Breast epithelium (tissue), 4 donors: ENCODE measurements at places on chromosomes 1 and 21.

GRCh38 chr1:145918992-145919939, 749 bp upstream of the PEX11B start:
- H3K4me1 ChIP-seq, result peaks cover 4% of the 10 kb centered on the region
- DNase-seq, result peak; percentile 54
- no peaks in the 10 kb centered on the region for H3K36me3 ChIP-seq
- peak overlapping the region; percentile 95 for H3K4me3 ChIP-seq
- H3K27me3 ChIP-seq, result no peaks in the 10 kb centered on the region
- H3K27ac ChIP-seq, result peak overlapping the region; percentile 93

DNA sequence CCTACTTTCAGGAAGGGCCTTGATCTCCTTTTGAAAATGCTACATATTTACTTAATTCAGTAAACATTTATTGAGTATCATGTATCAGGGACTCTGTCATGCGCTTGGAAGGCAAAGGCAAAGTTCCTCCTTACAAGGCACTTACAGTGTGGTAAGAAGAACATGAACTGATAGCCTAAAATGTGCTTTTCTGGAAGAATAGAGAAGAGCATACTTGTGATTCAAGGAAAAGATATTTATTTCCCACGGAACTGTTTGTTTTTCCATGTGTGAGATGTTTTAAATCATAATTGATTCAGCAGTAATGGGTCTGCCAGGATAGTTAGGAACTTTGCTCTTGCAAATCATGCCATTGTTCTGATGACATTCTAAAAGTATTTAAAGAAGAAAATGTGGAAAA, 110.1 kb upstream of the ZNHIT6 start:
- no peaks in the 10 kb centered on the region for H3K4me1 ChIP-seq
- H3K36me3 ChIP-seq, result no peaks in the 10 kb centered on the region

DNA sequence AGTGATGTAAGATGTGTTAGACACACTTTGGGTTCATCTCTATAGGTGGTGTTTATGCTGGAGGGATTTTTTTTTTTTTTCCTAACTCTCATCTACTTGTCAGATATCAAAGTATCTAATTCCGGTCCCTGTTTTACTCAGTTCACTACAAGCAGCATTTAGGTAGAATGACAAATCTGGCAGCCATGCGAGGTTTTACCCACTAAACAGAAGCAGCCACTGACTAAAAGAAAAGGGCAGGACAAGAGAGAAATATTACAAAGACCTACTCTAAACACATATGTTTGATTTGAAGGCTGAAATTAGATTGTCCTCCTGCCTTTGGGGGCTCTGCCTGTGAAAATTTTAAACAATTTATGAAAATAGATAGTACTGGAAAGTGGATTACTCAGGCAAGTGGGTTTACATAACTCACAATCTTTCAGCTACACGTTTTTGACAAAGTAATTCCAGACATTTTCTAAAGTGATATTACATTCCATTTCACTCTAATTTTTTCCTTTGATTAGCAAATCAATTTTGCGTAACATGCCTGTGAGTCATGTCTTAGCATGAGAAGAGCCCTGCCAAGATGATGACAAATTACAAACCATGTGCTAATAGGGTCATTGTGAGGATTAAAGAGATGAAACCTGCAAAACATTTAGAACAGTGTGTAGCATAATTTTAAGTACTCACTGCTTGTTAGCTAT, 172.6 kb downstream of the PLA2G4A start:
- no peak overlapping the region for H3K27ac ChIP-seq
- H3K27me3 ChIP-seq, result no peaks in the 10 kb centered on the region
- H3K36me3 ChIP-seq, result no peaks in the 10 kb centered on the region
- no peak overlapping the region for H3K4me3 ChIP-seq

- no peaks in the 10 kb centered on the region for H3K4me1 ChIP-seq
- H3K27ac ChIP-seq, result peak overlapping the region; percentile 97
- H3K4me3 ChIP-seq, result peak overlapping the region; percentile 87
- DNase-seq, result peak; percentile 38
Observed at GRCh38 chr21:26169611-26170470, 729 bp downstream of the APP start.

GRCh38 chr21:31405604-31406003, 61.5 kb upstream of the TIAM1 start:
- H3K4me1 ChIP-seq, result no peaks in the 10 kb centered on the region
- no peaks in the 10 kb centered on the region for H3K27me3 ChIP-seq
- H3K27ac ChIP-seq, result no peak overlapping the region
- no peak overlapping the region for H3K4me3 ChIP-seq
- no peaks in the 10 kb centered on the region for H3K36me3 ChIP-seq
- DNase-seq, result no peak

GRCh38 chr1:30197639-30198450, 525.5 kb downstream of the MATN1 start:
- H3K36me3 ChIP-seq, result no peaks in the 10 kb centered on the region
- no peaks in the 10 kb centered on the region for H3K4me1 ChIP-seq
- no peaks in the 10 kb centered on the region for H3K27me3 ChIP-seq
- H3K27ac ChIP-seq, result no peak overlapping the region

DNA sequence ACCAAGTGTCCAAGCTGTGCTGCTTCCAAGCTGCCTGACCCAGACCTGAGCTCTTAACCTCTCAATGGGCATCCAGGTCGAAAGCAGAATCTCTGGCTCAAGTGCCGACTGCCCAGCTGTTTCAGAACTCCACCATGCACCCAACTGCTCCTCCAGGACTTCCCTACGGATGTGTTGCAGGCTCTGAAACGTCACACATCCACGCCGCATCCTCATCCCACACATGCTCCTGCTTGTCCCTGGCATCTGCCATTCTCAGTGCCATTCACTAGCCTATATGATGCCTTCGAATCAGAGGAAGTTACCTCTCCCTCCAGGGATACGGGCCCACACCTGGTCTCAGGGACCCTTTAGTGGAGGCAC, 11.2 kb downstream of the PDZK1IP1 start:
- peaks cover 10% of the 10 kb centered on the region for H3K4me1 ChIP-seq
- no peak overlapping the region for H3K4me3 ChIP-seq
- no peaks in the 10 kb centered on the region for H3K36me3 ChIP-seq
- DNase-seq, result no peak
- no peak overlapping the region for H3K27ac ChIP-seq
- no peaks in the 10 kb centered on the region for H3K27me3 ChIP-seq

GRCh38 chr1:231165371-231165770, 3.5 kb downstream of the TRIM67 start:
- no peak overlapping the region for H3K27ac ChIP-seq
- no peak for DNase-seq
- H3K36me3 ChIP-seq, result no peaks in the 10 kb centered on the region
- H3K4me3 ChIP-seq, result no peak overlapping the region
- peaks cover 3% of the 10 kb centered on the region for H3K27me3 ChIP-seq

DNA sequence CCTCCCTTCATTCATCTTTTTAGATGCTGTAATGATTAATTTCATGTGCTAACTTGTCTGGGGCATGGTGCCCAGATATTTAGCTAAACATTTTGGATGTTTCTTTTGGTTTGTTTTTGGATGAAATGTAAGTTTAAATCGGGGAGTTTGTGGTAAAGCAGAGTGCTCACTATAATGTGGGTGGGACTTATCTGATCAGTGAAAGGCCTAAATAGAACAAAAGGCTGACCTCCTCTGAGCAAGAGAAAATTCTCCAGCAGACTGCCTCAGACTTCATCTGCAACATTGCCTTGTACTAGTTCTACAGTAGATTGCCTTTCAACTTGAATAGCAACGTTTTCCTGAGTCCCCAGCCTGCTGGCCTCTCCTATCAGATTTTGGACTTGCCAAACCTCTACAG, 183.6 kb downstream of the S1PR1 start:
- no peaks in the 10 kb centered on the region for H3K36me3 ChIP-seq
- no peak overlapping the region for H3K4me3 ChIP-seq
- H3K4me1 ChIP-seq, result no peaks in the 10 kb centered on the region
- no peak overlapping the region for H3K27ac ChIP-seq

GRCh38 chr1:248914796-248915381, 8.9 kb downstream of the PGBD2 start:
- H3K4me1 ChIP-seq, result no peaks in the 10 kb centered on the region
- no peaks in the 10 kb centered on the region for H3K27me3 ChIP-seq
- no peak overlapping the region for H3K4me3 ChIP-seq

DNA sequence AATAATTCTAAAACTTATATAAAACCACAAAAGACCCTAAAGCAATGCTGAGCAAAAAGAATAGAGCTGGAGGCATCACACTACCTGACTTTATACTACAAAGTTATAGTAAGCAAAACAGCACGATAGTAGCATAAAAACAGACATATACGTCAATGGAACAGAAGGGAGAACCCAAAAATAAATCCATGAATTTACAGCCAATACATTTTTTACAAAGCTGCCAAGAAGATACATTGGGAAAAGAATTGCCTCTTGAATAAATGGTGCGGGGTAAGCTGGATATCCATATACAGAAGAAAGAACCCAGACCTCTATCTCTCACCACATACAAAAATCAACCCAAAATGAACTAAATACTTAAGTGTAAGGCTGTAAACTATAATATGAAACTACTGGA, 51.3 kb upstream of the KRTAP11-1 start:
- no peak overlapping the region for H3K27ac ChIP-seq
- no peak for DNase-seq
- H3K36me3 ChIP-seq, result no peaks in the 10 kb centered on the region
- no peaks in the 10 kb centered on the region for H3K4me1 ChIP-seq

GRCh38 chr1:156692925-156693847, 12.2 kb downstream of the CRABP2 start:
- peaks cover 43% of the 10 kb centered on the region for H3K4me1 ChIP-seq
- peak overlapping the region; percentile 84 for H3K27ac ChIP-seq
- H3K4me3 ChIP-seq, result no peak overlapping the region
- H3K36me3 ChIP-seq, result no peaks in the 10 kb centered on the region

GRCh38 chr1:240014051-240014450, 77.6 kb upstream of the FMN2 start:
- no peaks in the 10 kb centered on the region for H3K36me3 ChIP-seq
- H3K4me3 ChIP-seq, result no peak overlapping the region
- H3K27me3 ChIP-seq, result no peaks in the 10 kb centered on the region
- H3K4me1 ChIP-seq, result no peaks in the 10 kb centered on the region
- no peak overlapping the region for H3K27ac ChIP-seq

- peaks cover 22% of the 10 kb centered on the region for H3K4me1 ChIP-seq
- H3K4me3 ChIP-seq, result peak overlapping the region; percentile 71
- H3K36me3 ChIP-seq, result no peaks in the 10 kb centered on the region
- H3K27me3 ChIP-seq, result no peaks in the 10 kb centered on the region
- no peak for DNase-seq
Observed at GRCh38 chr1:1273209-1273511, 494 bp downstream of the UBE2J2 start.

DNA sequence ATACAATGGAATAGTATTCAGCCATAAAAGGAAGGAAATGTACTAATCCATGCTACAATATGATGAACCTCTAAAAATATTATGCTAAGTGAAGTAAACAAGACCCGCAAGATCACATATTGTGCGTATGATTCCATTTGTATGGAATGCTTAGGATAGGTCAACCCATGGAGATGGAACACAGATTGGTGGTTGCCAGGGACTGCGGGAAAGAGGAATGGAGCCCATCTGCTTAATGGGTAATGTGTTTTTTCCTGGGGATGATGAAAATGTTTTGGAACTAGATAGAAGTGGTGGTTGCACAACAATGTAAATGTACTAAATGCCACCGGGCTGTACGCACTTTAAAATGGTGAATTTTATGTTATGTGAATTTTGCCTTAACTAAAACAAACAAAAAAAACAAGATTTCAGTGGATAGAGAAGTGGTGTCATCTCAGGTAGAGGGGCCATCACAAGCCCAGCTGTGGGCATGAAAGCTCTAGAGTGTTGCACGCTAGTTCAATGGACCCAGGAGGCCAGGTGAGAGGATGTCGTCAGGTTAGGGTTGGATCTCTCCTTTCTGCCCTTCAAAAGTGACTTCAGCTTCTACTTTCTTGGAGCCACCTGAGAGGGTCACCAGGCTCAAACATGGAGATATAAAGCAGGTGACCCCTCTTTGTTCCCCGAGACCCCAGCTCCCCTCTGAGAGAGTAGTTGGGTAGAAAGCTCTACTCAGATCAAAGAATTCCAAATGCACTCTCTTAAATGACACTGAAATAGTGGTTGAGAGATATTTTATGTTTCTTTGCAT, 2.5 kb downstream of the C1orf115 start:
- H3K27ac ChIP-seq, result no peak overlapping the region
- no peak overlapping the region for H3K4me3 ChIP-seq
- peaks cover 4% of the 10 kb centered on the region for H3K4me1 ChIP-seq
- DNase-seq, result no peak
- no peaks in the 10 kb centered on the region for H3K27me3 ChIP-seq

DNA sequence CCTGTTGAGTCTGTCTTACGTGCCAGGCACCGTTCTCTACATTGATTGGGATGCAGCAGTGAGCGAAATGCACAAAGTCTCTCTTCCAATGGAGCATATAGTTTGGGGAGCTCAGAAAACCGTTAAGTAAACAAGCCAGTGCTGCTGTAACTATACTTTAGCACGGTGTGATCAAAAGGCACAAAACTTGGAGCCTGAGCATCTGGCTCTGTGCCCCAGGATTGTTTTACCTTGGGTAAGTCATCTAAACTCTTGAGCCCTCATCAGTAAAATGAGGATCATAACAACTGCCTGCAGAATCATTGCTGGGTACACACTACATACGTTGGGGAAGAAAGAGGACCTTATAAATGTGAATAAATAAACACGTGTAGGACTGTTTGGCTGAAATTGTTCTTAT, 1.8 kb downstream of the HHIPL2 start:
- no peaks in the 10 kb centered on the region for H3K27me3 ChIP-seq
- no peaks in the 10 kb centered on the region for H3K4me1 ChIP-seq
- no peaks in the 10 kb centered on the region for H3K36me3 ChIP-seq
- no peak for DNase-seq
- H3K27ac ChIP-seq, result no peak overlapping the region
